ENCODE measurements at places on chromosomes 1 and 21. TPM values are rescaled to one million over a fixed set of nuclear protein-coding genes. Genes with fewer than 3 reads are reported as not detected.

Gene WDR4
- 9.8 TPM for total RNA-seq

DNA sequence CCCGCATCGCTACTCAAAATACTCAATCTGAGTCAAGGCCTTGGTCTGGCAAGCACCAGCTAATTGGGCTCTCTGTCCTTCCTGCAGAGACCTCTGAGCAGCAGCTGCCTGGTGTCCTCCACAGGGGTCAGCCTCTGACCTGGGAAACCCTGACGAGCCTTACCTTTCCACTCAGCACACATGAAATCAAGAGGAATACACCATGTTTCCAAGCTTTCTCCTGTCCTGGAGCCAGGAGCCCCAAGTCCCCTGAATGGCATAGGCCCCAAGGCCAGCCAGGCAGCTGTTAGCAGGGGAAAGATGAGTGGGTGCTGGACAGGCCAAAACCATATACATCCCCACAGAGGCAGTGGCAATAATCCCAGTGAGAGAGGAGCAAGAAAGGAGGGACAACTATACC, 27.2 kb upstream of the TSPEAR start:
- H3K36me3 ChIP-seq: no peaks in the 10 kb centered on the region
- H3K27ac ChIP-seq: no peak overlapping the region
- no peaks in the 10 kb centered on the region for H3K27me3 ChIP-seq
- no peaks in the 10 kb centered on the region for H3K4me1 ChIP-seq

DNA sequence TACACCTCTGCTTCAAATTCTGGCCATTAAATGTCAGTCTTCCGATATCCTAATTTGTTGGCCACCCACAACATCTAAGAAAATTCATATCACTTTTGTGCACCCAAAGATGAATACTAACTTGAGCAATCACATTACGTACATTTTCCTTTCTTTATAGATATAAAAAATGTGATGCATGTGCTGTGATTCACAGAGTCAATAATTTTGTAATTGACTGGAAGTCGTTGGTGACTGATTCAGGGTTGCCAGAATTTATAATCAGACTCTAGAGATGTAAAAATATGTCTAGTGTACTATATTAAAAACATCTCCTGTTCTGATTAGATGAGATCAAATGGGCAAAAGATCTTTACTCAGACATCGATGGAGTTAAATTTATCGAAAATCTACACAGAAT, 150.0 kb upstream of the KCTD3 start:
- H3K4me3 ChIP-seq: no peak overlapping the region
- H3K36me3 ChIP-seq: no peaks in the 10 kb centered on the region
- no peak for DNase-seq

Gene UBE2J2
- total RNA-seq: 58.4 TPM

DNA sequence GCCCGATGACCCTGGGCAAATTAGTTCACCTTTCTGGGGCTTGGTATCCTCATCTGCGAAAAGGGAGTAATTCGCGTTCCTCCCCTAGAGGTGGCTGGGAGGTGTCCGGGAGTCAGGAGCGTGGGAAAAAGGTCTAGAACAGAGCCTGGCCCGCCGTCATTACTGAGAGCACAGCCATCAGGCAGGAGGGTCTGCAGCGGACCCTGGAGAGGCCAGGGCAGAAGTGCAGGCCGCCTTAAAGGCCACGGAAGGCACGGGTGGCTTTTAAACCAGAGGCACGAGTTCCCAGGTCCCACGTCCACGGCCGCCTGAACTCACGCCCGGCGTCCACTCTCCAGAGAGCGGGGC, 850 bp downstream of the PANK4 start:
- peaks cover 11% of the 10 kb centered on the region for H3K36me3 ChIP-seq
- H3K27me3 ChIP-seq: no peaks in the 10 kb centered on the region
- DNase-seq: no peak

GRCh38 chr21:41024341-41024740, 143.6 kb upstream of the BACE2 start:
- H3K4me3 ChIP-seq: no peak overlapping the region
- no peaks in the 10 kb centered on the region for H3K27me3 ChIP-seq
- H3K4me1 ChIP-seq: no peaks in the 10 kb centered on the region
- no peak overlapping the region for H3K27ac ChIP-seq

- H3K4me1 ChIP-seq: peaks cover 5% of the 10 kb centered on the region
- no peak for DNase-seq
- H3K36me3 ChIP-seq: no peaks in the 10 kb centered on the region
- no peak overlapping the region for H3K4me3 ChIP-seq
Measured at GRCh38 chr1:182331387-182331786, 60.2 kb downstream of the GLUL start.

GRCh38 chr1:4001461-4001860, 101.4 kb upstream of the C1orf174 start:
- H3K27me3 ChIP-seq: no peaks in the 10 kb centered on the region
- H3K36me3 ChIP-seq: no peaks in the 10 kb centered on the region
- no peak overlapping the region for H3K4me3 ChIP-seq

DNA sequence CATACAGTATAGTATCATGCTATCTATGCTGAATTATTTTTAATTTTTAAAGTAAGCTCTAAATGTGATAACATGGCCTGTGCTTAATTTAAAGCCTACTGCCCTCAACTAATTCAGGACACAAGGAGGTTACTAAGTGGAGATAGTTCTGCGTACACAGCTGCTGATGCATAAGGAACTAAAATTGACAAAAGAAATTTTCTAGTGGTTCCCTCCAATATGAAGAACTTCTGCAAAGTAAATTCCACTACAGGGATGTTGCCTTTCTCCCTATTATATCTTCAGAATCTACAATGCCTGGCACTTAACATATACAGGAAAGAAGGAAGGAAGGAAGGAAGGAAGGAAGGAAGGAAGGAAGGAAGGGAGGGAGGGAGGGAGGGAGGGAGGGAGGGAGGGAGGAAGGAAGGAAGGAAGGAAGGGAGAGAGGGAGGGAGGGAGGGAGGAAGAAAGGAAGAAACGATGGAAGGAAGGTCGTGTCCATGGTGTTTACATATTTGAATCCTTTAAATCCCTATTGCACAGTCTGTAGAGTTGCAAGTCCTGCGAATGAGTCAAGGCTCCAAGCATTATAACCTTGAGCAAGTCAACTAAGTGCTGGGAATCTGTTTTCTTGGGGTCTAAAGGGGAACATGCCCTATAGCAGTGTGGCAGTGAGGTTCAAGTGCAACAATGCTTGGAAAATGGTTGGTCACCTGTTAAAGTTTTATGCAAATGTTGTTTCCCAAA, 171.2 kb downstream of the LMX1A start:
- no peaks in the 10 kb centered on the region for H3K4me1 ChIP-seq
- no peak overlapping the region for H3K4me3 ChIP-seq
- DNase-seq: no peak
- H3K27me3 ChIP-seq: no peaks in the 10 kb centered on the region

- no peaks in the 10 kb centered on the region for H3K36me3 ChIP-seq
- H3K27ac ChIP-seq: no peak overlapping the region
- DNase-seq: no peak
- H3K4me1 ChIP-seq: no peaks in the 10 kb centered on the region
- no peak overlapping the region for H3K4me3 ChIP-seq
- no peaks in the 10 kb centered on the region for H3K27me3 ChIP-seq
Measured at GRCh38 chr1:192552760-192553191, 22.8 kb upstream of the RGS1 start.

- no peak overlapping the region for H3K27ac ChIP-seq
- no peaks in the 10 kb centered on the region for H3K36me3 ChIP-seq
- no peak for DNase-seq
Measured at GRCh38 chr1:11522400-11523235, 43.7 kb downstream of the DISP3 start.

DNA sequence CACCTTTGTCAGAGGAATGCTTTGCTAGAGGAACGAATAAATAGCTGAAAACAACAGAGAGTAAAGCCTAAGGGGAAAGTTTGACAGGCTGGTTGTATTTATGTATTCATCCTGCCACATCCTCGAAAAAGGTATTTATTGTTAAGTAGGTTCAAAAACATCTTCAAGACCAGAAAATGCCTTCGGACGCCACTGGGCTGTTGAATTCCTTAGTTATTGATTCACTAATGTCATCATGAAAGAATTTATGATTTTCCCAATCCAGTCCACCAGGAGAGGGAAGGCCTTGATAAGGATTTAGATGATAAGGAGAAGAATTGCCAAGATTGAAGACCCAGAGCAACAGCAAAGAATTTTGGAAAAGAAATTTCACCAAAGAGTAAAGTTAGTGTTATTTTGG, 35.2 kb upstream of the MAB21L3 start:
- DNase-seq: no peak
- no peak overlapping the region for H3K4me3 ChIP-seq
- H3K27me3 ChIP-seq: no peaks in the 10 kb centered on the region
- H3K27ac ChIP-seq: no peak overlapping the region

DNA sequence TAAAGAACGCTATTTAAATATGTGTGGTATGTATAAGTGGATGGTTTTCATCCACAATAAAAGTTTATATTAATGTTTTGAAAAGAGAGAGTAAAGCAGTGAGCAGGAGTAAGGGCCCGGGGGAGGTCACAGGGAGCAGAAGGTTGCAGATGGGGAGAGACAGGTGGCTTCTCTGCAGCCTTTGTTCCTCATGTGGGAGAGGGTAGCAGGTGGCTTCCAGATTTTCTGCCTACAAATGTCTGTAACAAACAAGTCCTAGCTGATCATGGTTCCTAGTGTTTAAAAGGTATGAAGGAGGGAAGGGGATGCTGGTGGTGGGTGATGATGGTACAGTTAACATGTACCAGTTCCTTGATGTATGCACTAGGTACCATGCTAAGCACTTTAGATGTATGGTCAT, 18.8 kb downstream of the QSOX1 start:
- peaks cover 10% of the 10 kb centered on the region for H3K4me1 ChIP-seq
- no peaks in the 10 kb centered on the region for H3K36me3 ChIP-seq
- no peak overlapping the region for H3K27ac ChIP-seq
- no peak overlapping the region for H3K4me3 ChIP-seq
- no peaks in the 10 kb centered on the region for H3K27me3 ChIP-seq
- DNase-seq: no peak

Gene CD5L
- total RNA-seq: not detected

DNA sequence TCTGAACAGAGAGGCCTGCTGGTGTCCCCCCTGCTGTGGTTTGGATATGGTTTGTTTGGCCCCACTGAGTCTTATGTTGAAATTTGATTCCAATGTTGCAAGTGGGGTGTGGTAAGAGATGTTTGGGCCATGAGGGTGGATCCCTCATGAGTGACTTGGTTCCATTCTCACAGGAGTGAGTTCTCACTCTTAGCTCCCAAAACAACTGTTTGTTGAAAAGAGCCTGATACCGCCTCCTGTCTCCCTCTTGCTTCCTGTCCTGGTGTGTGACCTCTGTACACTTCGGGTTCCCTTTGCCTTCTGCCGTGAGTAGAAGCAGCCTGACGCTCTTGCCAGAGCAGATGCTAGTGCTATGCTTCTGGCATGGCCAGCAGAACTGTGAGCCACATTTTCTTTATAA, 60.5 kb downstream of the C21orf91 start:
- H3K4me1 ChIP-seq: no peaks in the 10 kb centered on the region
- no peak overlapping the region for H3K27ac ChIP-seq
- no peaks in the 10 kb centered on the region for H3K36me3 ChIP-seq
- no peak overlapping the region for H3K4me3 ChIP-seq
- no peak for DNase-seq

- peak; percentile 79 for DNase-seq
- peaks cover 33% of the 10 kb centered on the region for H3K4me1 ChIP-seq
- H3K27ac ChIP-seq: peak within 1 kb of the TSS; percentile 83
- H3K27me3 ChIP-seq: no peaks in the 10 kb centered on the region
- H3K36me3 ChIP-seq: no peaks in the 10 kb centered on the region
Measured at GRCh38 chr1:154324669-154325582, at the start of gene ATP8B2. TSS of gene ATP8B2 (plus strand) at chr1:154325525. CDS start at chr1:154328142, 2,617 bp downstream.

GRCh38 chr1:35915693-35916092, 15.2 kb upstream of the AGO3 start:
- no peaks in the 10 kb centered on the region for H3K27me3 ChIP-seq
- peaks cover 30% of the 10 kb centered on the region for H3K36me3 ChIP-seq

GRCh38 chr1:98453066-98453465, 208.5 kb upstream of the SNX7 start:
- no peak for DNase-seq
- H3K27ac ChIP-seq: no peak overlapping the region
- no peak overlapping the region for H3K4me3 ChIP-seq
- no peaks in the 10 kb centered on the region for H3K27me3 ChIP-seq
- no peaks in the 10 kb centered on the region for H3K4me1 ChIP-seq

- no peak overlapping the region for H3K27ac ChIP-seq
- no peaks in the 10 kb centered on the region for H3K36me3 ChIP-seq
- no peak for DNase-seq
- H3K27me3 ChIP-seq: no peaks in the 10 kb centered on the region
- H3K4me3 ChIP-seq: no peak overlapping the region
Measured at GRCh38 chr1:184870319-184870718, 104.0 kb downstream of the NIBAN1 start.

DNA sequence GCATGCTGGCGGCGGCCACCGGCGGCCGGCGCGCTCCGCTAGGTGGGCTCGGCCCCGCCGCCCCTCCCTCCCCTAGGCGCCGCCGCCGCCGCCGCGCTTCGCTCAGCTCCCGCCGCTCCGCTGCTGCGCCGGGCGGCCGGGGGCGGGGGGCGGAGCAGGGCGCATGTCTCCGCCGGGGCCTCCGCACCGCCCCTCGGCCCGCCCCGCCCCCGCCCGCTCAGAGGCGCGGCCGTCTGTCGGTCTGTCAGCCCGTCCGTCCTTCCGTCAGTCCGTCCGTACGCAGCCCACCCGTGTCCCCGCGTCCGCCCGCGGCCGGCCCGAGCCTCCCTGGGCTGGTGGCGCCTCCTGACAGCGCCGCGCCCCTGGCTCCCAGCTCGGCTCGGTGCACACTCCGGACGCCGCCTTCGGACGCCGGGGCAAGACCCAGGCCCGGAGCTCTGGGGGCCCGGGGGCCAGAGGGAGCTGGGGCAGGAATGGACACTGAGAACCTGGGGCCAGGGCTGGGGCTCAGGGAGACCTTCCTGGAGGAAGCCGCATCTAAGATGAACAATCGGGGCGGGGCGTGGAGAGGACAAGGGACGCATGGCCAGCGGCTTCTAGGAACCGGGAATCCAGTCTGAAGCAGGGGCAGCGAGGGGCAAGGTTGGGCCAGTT, at the start of gene GPR153:
GPR153 (minus strand) TSS at position 138 of the 654 bp plus-strand sequence. CDS start 6,193 bp downstream, outside the sequence.
- peaks cover 7% of the 10 kb centered on the region for H3K4me1 ChIP-seq
- no peaks in the 10 kb centered on the region for H3K36me3 ChIP-seq
- peaks cover 7% of the 10 kb centered on the region for H3K27me3 ChIP-seq

DNA sequence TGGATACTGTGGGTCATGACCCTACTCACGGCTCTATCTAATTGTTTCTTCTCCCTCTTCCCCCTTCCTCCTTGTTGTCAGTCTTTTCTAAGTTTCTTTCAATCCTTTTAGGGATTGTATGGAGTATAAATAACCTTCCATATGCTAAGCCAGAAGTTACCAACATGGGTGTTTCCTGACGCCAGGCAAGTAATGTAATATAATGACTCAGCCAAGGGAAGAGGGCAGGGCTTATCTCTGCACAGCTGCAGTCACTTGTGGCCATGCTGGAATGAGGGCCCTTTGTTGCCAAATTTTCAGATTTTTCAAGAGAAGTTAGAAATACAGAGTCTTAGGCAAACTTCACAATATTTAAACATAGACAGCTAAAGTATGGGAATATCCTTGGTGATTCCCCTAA, 194.6 kb downstream of the ST6GALNAC3 start:
- H3K4me1 ChIP-seq: peaks cover 36% of the 10 kb centered on the region
- no peak overlapping the region for H3K4me3 ChIP-seq
- no peaks in the 10 kb centered on the region for H3K36me3 ChIP-seq
- peak; percentile 16 for DNase-seq

Data from thyroid gland (tissue), 4 donors.